Stimulated activated CD8-positive, alpha-beta memory T cell treated with anti-CD3 and anti-CD28 coated beads, Interleukin-4, amount 100 ng/mL, for 4 hours (primary cell): ENCODE measurements at places on chromosomes 4 and X.
A peak's percentile ranks its signal among the peaks of the same experiment; 100 is the strongest.

GRCh38 chr4:84937381-84937977 is 29.0 kb downstream of the WDFY3 start:
- DNase-seq: no peak

- DNase-seq: no peak
These were observed 5.0 kb downstream of the FBXO8 start for GRCh38 chr4:174278467-174278866.

- no peak for DNase-seq
These were observed 10.2 kb upstream of the KCNE5 start for GRCh38 chrX:109635146-109635545.

- DNase-seq: no peak
These were observed 270.0 kb downstream of the ARHGAP24 start for GRCh38 chr4:85744950-85745349.

DNA sequence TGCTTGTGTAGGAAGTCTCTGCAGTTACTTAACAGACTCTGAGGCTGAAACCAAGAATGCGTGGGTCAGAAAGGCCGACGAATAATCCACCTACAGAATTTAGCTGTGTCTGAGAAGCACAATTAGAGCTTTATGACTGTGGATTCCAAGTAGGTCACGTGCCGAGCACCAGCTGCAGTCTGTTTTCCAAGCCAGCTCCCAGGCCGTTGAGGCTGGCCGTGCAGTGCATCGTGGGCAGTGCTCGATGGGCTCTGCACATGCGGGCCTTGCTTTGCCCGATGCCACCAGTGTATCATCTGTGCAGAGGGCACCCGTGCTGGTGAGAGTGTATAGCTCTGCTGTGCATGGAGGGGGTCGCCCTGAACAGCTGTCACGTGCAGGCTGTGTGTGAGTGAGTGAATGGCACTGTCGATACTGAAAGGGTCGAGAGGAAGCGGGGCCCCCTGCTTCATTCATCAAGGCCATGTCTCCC is 67.5 kb upstream of the CLDN34 start:
- no peak for DNase-seq

DNA sequence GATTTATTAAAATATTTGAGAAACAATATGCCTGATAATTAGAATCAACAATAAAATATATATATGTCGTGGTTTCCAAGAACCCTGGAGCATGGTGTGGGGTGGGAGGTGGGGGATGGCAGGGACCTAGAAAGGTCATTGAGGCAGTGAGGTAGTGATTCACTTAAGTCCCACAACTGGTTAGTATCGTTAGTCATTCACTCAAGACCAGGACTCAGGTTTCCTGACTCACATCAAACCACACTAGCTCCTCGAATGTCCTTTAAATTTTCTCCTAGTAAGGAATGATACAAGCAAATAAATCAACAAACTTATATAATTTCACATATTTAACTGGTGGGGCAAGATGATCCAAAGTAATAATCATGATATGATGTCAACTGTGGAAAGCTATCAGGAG is 158.8 kb upstream of the AADAT start:
- no peak for DNase-seq

- no peak for DNase-seq
These were observed 534.2 kb downstream of the RAB28 start for GRCh38 chr4:12949719-12950490.

DNA sequence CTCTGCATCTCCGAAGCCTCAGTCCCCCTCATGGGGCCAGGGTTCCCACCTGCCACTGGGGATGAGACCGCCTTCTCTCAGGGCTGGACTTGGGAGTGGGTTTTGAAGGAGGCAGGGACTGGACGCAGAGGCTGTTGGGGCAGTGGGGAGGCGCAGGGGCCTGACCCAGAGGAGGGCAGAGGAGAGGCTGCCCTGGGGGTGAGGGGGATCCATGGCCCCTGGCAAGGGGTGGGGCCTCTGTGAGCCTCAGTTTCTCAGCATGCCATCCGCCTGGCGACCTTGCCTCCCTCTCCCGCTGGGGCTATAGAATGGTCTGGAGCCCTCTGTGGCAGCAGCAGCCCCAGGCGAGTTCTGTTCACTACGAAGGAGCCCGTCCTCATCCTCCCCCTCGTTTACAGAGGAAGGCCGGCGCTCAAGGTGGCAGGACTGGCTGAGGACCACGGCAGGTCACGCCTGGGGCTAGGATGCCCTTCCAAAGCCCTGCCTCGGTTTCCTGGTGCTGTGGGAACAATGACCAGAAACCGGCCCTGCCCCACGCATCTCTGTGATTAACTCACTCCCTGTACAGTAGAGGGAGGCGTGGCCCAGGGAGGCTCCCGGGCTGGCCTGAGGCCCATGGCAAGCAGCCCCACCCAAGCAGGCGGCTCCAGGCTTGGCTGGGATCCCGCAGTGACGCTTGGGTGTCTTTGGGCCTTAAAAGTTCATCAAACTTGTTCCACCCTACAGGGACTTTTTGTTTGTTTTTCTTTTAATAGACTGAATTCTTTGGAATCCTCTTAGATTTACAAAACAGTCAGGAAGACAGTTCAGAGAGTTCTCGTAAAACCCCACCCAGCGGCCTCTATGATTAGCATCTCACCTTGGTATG is 16.0 kb upstream of the SH3TC1 start:
- no peak for DNase-seq

- no peak for DNase-seq
These were observed 69.8 kb upstream of the BMP2K start for GRCh38 chr4:78706302-78706701.

- DNase-seq: no peak
These were observed 21.7 kb upstream of the CLNK start for GRCh38 chr4:10706236-10706635.

DNA sequence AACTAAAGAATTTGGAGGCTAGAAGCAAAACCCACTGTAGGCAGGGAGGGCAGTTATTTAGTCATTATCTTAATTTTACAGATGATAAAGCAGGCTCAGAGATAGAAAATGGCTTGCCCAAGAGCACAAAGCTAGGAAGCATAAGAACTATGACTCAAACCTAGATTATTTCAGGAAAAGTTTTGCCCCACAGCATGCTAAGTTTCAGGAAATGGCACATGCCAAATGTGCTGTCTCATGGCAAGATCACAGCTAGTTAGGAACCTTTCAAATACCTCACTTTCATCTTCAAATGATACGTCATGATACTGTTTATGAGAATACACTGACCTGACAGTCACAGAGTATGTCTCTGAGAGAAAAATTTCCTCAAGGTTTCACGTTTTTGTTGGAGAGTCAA is 78.5 kb upstream of the SPANXC start:
- no peak for DNase-seq

GRCh38 chr4:6230827-6231662 is 30.7 kb upstream of the JAKMIP1 start:
- DNase-seq: no peak

GRCh38 chrX:135982860-135983259 is 2.4 kb upstream of the SLC9A6 start:
- no peak for DNase-seq

DNA sequence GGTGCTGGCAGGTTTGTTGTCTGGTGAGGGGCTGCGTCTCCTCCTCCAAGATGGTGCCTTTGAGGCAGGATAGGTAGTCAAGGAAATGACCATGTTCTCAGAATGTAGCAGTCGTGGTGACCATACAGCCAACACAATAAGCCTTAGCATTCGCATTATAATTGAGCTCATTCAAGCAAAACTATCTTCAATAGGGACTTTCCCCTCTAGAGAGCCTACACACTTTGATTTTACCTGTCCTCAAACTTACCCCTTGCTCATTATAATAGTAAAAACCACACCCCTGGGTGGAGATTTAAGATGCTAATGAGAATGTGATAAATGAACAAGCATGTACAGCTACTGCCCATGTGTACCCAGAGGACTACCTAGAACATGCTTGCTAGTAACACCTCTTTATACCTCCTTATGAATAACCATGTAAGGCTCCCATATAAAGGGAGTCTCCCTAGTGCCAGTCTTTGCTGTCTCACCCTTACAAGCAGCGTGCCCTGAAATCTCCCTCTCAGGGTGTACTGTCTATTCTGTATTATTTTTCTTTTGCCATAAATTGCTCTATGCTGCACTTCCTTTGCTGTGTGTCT is 48.2 kb downstream of the FGFBP1 start:
- no peak for DNase-seq

- DNase-seq: peak; percentile 52
These were observed 306.3 kb downstream of the ANK2 start for GRCh38 chr4:113355550-113356371.

- DNase-seq: no peak
These were observed 8.4 kb downstream of the ZNF280C start for GRCh38 chrX:130260316-130260715.

- no peak for DNase-seq
These were observed 5.4 kb upstream of the USP46 start for GRCh38 chr4:52664479-52664878.

GRCh38 chr4:142687547-142688275 is 158.4 kb downstream of the INPP4B start:
- no peak for DNase-seq

DNA sequence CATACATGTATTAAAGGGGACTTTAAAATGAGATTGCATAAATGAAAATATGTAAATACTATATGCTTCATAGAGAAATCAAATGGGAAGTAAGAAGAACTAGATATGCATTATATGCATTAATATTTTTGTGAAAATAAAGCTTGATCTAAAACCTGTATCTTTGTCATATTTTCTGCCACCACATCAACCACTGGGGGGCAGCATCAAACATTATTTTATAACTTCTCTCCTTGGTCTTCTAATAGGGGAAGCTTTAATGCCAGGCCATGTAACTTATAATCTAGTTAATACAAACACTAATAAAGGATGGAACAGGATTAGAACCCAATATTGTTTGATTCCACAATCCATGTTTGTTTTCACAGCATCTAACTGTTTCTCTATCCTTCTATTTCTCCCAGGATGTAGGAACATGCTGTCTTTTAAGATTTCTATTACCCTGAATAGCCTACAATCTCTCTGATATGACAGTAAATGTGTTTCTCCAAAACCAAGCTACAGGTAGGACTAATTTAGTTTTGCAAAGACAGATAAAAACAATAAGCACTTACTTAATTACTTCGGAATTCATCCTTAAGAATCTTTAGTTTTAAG is 10.0 kb downstream of the QRFPR start:
- DNase-seq: no peak

- no peak for DNase-seq
These were observed 101.2 kb downstream of the BCOR start for GRCh38 chrX:39996536-39996935.

DNA sequence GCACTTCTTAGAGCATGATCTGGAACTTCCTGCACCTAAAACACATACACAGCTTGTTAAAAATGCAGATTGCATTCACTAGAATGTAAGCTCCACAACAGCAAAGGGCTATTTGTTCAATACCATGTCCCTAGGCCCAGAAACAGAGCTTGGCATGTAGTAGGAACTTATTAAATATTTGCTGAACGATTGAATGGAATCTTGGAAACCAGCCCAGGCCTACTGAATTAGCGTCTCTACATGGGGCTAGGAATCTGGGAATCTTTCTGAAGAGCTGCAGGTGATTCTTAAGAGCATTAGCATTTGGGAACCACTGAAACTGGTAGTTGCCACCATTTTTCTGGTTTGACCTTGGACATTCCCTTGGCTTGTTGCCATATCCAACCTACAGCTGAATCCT is 234.1 kb downstream of the STIM2 start:
- no peak for DNase-seq

- no peak for DNase-seq
These were observed 322.5 kb downstream of the HS3ST1 start for GRCh38 chr4:11106190-11106589.

DNA sequence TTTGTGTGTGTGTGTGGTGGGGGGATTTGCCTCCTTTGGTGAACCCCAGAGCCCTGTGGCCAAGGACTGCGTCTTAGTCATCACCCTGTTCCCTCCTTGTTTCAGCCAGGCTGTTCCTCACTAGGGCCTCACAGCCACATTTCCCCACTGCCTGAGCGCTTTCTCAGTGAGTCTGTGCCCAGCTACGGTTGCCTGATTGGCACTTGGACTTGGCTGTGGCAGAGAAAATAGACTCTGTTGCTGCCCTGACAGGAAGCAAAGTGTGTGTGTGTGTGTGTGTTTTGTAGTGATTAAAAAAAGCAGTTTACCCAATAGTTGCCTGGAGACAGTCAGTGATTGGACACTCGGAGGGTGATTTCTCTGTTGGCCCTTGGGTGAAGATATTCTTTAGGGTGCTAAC is 113.0 kb downstream of the UCHL1 start:
- DNase-seq: no peak

- no peak for DNase-seq
These were observed 64.0 kb downstream of the ADRA2C start for GRCh38 chr4:3829956-3830773.

DNA sequence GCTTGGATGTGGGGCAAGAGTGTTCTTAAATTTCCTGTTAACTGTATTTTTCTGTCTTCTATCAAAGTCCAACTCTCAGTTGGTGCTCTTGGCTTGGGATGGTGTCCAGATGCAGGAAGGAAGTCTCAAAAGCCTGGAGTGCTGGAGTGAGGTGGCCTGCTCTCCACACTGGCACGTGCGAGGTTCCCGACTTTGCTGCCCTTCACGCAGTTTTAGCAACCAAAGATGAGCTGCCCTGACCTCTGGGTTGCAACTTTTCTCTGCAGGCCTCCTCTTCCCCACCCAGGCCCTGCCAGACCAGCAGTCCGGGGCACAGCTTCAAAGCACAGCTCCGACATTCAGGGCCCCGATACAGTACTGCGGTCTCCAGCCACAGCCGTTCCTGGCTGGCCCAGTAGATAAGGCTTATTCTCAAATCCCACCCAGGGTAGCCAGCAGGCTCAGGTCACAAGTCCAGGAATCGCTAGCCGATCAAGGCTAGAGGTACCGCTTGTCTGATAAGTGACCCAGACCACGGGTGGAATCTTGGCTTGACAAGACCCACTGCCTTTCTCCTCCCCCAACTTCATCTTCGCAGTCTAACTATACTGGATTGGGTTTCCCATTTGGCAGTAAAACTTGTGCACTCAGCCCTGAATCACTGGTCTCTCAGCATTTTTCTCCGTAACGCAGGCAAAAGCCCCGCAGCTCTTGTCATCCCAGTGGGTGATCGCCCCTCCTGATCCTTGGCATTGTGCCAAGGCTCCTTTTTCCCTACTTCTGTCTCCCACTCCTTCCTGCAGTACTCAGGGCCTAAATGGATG is 21.8 kb upstream of the JADE1 start:
- DNase-seq: no peak
